ENCODE measurements at places on chromosomes 3 and 15.

DNA sequence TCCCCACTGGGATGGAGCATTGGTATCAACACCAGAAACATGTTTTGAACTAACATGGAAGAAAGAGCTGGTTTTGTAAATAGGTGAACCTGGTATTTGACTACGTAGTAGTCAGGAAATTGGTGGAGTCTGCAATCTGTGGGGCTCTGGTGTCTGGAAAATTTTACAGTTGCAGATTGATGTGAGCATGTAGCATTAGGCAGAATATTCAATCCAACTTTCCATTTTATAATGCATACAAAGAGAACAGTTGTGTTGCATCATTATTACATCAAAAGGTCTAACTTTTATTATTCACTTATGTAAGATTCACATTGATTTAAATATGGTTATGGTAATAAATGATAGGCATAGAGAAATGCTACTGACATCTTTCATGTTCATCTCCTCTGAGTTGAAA is 340.0 kb downstream of the ZNF385D start:
- DNase-seq = no peak

DNA sequence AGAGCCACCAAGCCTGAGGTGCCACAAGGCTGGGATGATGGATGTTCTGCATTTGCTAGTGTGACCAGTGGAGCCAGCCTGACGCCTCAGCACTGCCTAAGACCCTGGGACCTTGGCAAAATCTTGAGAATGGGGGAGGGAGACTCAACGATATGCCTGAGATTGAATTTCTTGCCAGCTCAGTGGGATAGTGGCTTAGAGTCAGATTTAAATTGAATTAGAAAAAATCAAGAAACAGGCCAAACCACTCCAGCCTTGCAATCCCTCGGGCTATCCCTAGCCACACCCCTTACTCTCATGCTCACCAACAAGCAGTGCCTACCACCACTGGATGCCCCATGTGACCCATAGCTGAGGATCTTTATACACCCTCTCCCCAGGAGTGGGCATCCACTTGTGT is 18.7 kb upstream of the PDE8A start:
- no peak for DNase-seq

GRCh38 chr3:107450254-107450893 is 72.4 kb upstream of the BBX start:
- no peak for DNase-seq

DNA sequence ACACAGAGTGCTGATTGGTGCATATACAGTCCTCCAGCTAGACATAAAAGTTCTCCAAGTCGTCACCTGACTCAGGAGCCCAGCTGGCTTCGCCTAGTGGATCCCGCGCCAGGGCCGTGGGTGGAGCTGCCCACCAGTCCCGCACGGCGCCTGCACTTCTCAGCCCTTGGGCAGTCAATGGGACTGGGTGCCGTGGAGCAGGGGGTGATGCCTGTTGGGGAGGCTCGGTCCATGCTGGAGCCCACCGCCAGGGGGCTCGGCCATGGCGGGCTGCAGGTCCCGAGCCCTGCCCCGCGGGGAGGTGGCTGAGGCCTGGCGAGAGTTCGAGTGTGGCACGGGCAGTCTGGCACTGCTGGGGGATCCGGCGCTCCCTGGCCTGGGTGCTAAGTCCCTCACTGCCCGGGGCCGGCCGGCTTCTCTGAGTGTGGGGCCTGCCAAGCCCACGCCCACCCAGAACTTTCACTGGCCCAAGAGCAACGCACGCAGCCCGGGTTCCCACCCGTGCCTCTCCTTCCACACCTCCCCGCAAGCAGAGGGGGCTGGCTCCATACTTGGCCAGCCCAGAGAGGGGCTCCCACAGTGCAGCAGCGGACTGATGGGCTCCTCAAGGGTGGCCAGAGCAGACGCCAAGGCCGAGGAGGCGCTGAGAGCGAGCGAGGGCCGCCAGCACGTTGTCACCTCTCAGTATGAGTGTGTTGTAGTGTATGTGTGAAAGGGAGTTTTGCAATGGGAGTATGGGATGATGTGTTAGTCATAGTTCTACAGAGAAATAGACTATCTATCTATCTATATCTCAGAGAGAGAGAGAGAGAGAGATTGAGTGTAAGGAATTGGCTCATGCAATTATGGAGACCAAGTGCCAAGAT is 69.0 kb downstream of the UBE2E2 start:
- no peak for DNase-seq

DNA sequence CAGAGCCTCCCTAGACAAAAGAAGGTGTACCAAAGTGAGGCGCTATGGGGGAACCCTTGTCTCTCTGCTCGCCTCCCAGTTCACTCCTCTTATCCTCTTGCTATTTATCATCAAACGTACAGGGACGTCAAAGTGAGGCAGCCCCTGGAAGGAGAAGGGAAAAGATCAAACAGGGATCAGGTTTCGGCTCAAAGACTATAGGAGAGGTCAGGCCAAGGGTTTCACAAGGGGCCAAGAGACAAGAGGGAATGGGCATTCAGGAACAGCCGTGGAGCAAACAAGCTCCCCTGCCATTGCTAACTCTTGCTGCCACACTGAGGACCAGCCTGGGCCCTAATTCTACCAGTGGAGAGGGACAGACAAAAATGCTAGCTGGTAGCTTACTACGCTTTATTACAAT is 168.7 kb downstream of the GREM1 start:
- no peak for DNase-seq

DNA sequence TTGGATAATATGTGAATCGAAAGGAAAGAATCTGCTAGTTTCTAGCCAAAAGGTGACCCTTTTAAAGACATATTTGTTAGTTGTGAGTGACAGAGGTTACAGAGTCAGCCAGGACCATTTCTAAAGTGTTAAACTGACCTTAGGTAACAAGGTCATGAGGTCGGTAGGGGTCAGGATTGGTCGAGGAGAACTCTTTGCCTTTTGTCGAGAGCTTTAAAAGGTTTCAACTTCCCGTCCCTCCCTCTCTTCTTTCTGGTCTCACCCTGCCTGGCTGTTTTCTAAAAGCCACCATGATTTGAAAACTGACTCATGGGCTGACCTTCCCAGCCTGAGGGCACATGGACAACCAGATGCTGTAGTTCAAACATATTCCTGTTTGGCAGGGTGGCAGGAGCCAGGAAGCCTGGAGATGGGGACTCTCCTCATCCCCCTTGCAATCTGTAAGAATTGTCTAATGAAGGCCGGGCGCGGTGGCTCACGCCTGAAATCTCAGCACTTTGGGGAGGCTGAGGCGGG is 25.8 kb upstream of the PRTG start:
- no peak for DNase-seq

DNA sequence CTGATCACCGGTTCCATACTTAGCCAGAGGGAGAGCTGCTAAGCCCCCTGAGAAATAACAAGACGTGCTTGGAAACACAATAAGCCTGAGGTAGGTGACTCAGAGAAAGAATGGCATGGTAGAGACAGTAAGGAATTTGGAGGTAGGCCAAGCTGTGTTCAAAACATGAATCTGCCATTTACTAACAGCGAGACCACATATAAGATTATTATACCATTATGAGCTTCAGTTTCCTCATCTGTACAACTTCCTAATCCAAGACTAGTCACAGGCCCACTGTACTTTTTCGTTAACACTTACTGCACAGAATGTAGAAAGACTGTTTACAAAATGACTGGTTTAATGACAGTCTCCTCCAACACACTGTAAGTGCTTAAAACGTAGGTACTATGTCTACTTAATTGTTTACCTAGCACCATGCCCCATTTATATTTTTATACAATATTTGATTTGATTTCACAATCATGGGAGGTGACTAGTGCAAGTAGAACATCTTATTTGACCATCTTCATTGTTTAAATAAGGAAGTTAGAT is 25.7 kb downstream of the ATOSA start:
- peak; percentile 5 for DNase-seq

Measured in SHP77 (cell line).